Smooth muscle cell of the pulmonary artery (primary cell): ENCODE measurements at places on chromosomes 16 and 17. TPM values are rescaled to one million over a fixed set of nuclear protein-coding genes. Genes with fewer than 3 reads are reported as not detected.

The CA5A gene
- total RNA-seq: not detected in 2 replicates

The CRYM gene
- 0.63 TPM in 1 of 2 replicates, not detected in the other for total RNA-seq

The SOST gene
- 8.8 and 20.9 TPM in 2 replicates for total RNA-seq

The BTBD17 gene
- not detected in 2 replicates for total RNA-seq

The SOX15 gene
- 0.07 and 0.26 TPM in 2 replicates for total RNA-seq

The NME1 gene
- total RNA-seq: 55.6 and 96.0 TPM in 2 replicates

The RNF112 gene
- total RNA-seq: 1.6 and 5.0 TPM in 2 replicates

The ST6GALNAC1 gene
- 0.43 TPM in 1 of 2 replicates, not detected in the other for total RNA-seq

The TNFRSF13B gene
- not detected in 2 replicates for total RNA-seq

The CDH5 gene
- total RNA-seq: 2.5 and 3.6 TPM in 2 replicates

The TOX3 gene
- not detected in 2 replicates for total RNA-seq

The C16orf78 gene
- total RNA-seq: not detected in 2 replicates

The FBXO39 gene
- total RNA-seq: 0.07 and 0.26 TPM in 2 replicates

The NXPH3 gene
- 2.4 and 2.9 TPM in 2 replicates for total RNA-seq

The KRTAP9-9 gene
- total RNA-seq: not detected in 2 replicates

The TNS4 gene
- total RNA-seq: 0.07 TPM in 1 of 2 replicates, not detected in the other

The ANKFN1 gene
- total RNA-seq: 0.03 and 0.20 TPM in 2 replicates

The PHOSPHO1 gene
- total RNA-seq: 0.39 and 0.40 TPM in 2 replicates

The NT5C gene
- 23.1 TPM in 2 replicates for total RNA-seq

The ZNF597 gene
- 1.9 and 2.1 TPM in 2 replicates for total RNA-seq
